ENCODE measurements at places on chromosomes 2 and 18.

DNA sequence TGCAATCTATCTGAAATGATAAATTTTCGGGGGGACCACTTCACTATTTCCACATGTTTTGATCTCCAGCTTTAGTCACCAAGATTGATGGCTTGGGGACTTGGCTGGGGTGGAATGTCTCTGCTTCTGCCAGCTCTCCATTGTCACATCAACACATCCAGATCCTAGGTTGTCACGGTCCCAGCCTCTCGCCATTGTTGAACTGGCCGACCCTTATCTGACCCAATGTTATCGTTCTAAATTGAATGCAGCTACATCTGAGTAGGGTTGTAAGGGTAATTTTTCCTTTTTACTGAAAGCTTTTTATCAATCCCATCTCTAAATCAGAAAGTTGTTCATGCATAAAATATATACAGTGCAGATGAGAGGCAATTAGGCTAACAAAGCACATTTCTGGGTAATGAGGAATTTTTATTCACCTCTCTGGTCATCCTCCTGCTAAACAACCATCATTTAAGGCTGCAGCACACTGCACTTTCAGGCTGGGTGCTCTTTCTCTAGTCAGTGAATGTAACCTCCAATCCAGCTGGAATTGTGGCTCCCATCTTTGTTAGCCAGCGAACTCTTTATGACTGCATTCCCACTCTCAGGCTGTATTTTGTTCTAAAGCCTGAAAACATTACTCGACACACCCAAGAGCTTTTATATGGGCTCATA is 128.2 kb downstream of the COL4A4 start:
- no peak for DNase-seq

DNA sequence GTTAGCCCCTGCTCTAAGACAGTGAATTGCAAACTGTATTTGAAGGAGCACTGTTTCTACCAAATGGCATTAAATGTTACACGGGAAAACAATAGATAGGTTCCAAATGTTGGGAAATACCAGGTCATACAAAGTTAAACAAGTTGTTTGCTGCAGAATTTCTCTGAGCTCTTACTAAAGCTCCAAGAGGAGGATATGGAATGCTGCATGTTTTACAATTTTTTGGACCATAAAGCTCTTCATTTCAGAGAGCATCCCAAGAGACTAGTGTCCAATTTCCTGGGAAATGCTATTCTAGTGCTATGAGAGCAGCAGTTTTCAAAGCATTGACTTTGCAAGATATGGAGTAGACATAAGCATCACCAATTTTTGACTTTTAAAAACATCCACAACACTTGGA is 155.6 kb upstream of the CCDC68 start:
- DNase-seq: no peak

- no peak for DNase-seq
Measured at GRCh38 chr18:45958730-45959129, 8.4 kb downstream of the EPG5 start.

GRCh38 chr2:162994718-162995117 is 156.2 kb upstream of the KCNH7 start:
- DNase-seq: no peak

DNA sequence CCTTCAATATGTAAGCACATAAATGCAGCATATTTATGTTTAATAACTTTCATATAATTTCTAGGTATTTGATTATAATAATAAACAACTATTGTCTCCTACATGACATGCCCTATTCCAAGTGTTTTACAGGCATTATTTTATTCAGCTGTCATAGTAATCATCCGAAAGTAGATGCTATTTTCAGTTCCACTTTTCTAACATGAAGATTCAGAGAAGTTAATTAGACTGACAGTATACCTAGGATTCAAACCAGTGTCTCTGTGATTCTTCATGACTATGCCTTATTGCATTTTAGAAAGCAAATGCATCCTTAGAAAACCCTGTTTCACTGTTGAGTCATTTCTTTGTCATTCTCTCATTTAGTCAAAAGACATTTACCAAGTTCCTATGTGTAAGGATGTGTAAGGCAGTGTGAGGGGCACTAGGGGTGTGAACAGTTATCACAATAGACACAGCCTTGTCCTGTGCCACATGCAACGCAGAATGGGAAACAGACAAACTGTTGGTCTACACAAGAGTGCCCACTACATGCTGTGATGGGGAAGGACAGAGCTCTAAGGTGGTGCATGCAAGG is 79.8 kb downstream of the DTNA start:
- no peak for DNase-seq

DNA sequence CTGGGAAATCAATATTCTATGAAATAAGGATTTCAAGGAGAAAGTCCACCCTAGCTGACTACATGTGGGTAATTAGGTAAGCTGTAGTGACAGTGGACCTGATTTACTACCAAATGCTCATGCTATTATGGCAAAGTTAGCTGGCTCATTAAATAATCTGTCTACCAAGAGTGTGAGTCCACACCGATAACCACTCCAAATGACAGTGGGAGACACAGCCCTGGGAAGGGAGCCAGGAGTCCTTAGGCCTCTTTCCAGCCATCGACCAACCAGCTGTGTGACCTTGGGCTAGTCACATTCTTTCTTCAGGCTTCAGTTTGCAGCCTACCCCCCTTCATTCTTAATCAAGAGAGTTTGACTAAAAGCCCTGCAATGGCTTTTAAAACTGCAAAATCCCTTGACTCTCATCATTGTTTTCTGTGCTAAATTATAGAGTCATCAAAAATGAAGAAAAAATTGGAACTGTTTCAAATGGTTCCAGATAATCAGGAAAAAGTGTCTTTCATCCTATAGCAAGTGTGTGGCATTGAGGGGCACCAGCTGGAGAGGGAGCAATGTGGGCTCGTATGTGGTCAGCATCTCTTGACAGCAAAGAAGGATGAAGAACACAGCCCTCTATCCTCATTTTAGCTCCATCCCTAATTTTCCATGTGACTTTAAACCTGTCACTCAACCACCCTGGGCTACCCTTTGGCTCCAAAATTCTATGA is 45.6 kb upstream of the SLC14A2 start:
- DNase-seq: no peak

- no peak for DNase-seq
Measured at GRCh38 chr18:58856881-58857280, 7.8 kb upstream of the ZNF532 start.

DNA sequence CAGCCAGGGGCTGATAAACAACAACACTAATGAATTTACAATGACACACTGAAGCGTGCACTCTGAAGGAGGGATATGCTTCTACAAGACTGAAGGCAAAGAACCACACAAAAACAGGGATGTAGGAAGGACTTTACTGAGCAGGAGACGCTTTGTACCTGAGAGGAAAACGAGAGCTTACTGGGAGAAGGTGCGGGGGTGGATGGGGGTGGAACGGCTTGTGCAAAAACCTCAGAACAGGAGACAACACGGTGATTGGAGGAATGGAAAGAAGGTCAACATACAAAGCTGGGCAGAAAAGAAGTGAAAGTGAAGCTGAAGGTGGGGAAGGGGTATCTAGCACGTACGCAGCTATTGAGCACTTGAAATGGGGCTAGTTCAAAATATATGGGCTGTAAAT is 93.1 kb downstream of the SLC8A1 start:
- DNase-seq: no peak

- DNase-seq: no peak
Measured at GRCh38 chr2:84187258-84187657, 271.8 kb downstream of the SUCLG1 start.

GRCh38 chr2:69255760-69256159 is 131.3 kb downstream of the GFPT1 start:
- no peak for DNase-seq

- no peak for DNase-seq
Measured at GRCh38 chr2:25977768-25978167, 4.5 kb downstream of the KIF3C start.

- DNase-seq: no peak
Measured at GRCh38 chr18:48813833-48814489, 136.8 kb downstream of the SMAD7 start.

DNA sequence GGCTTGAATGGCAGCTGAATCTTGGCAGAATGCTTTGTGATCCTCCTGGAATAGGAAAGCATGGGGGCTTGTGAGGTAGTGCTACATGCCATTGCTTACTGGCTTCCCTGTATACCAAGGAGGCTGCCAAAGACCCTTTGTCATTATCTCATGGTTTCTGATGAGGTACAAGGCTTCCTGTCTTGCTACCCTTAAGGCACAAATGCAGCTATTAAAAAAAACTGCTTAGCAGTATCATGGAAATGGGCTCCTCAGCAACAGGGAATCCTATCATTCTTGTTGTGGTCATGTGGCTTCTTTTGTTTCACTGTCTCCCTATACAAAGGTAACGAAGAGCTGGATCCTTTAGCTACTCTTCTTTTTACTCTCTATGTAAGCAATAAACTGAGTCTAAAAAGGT is 6.6 kb upstream of the KANSL1L start:
- no peak for DNase-seq

- DNase-seq: no peak
Measured at GRCh38 chr2:72921088-72921851, 4.0 kb downstream of the EMX1 start.

- DNase-seq: no peak
Measured at GRCh38 chr2:160168878-160169277, 31.2 kb downstream of the ITGB6 start.

DNA sequence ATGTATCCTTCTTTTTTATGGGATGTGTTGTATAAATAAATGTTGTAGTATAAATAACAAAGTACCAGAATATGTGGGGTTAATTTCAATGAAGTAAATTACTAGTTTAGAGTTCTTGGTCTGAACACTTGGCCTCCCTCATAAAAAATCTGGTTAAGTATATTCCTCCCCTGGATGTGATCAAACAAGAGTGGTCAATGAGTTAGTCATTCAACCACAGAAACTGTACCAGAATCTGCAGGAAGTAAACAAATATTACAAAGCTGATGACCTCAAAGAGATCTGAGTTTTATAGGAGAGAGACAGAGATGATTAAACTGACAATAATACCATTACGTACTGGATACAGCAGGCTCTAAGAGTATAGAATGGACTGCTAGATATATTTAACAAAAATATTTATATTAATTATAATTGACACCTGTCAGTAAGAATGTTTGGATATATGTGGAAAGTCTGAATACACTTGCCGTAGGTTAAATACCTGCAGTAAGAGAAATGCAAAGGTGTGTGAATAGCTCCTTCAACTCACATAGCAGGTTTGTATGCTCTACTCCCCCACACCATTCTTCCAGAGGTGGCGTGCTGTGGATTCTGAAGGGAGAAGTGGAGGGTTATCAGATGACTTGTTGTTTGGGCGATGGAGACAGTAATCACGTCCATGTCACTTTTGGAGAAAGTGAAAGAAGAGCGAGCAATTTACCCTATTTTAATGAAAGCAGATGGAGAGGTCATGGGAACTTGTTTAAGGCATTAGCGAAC is 108.3 kb upstream of the LRATD1 start:
- DNase-seq: no peak

- DNase-seq: no peak
Measured at GRCh38 chr2:153939124-153939796, 67.5 kb downstream of the GALNT13 start.

GRCh38 chr2:181673173-181673572 is 7.1 kb downstream of the NEUROD1 start:
- DNase-seq: no peak

- peak; percentile 100 for DNase-seq
Measured at GRCh38 chr2:69914164-69914949, 552 bp upstream of the MXD1 start.

DNA sequence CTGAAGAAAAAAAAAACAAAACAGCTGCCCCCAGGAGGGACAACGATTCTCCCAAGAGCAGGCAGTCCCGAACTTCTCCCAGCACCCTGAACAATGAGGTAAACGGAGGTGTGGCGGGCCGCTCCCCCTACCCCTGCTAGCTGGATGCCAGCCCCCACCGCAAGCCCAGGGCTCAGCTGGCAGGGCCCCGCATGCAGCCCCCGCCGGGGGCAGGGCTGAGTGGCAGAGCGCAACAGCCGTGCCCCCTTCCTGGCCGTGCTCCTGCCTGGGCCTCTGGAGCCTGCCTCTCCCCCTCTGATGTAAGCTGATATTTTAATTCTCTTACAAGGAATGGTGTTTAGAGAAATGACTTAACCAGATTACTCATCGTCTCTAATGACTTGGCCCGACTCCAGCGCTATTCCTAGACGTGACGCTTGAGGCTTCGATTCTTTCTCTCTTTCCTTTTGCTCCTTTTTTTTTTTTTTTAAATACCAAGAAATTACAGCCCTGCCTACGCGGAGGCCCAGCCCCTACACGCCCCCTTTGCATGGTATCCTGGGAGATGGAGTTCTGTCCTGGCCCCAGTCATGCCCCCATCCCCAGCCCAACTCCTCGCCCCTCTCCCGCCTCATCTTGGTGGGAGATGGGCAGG is 4.6 kb upstream of the ARID5A start:
- peak; percentile 94 for DNase-seq

- no peak for DNase-seq
Measured at GRCh38 chr2:105329197-105329554, 359 bp downstream of the TGFBRAP1 start.

GRCh38 chr18:63087421-63088230 is 231.9 kb downstream of the BCL2 start:
- no peak for DNase-seq

DNA sequence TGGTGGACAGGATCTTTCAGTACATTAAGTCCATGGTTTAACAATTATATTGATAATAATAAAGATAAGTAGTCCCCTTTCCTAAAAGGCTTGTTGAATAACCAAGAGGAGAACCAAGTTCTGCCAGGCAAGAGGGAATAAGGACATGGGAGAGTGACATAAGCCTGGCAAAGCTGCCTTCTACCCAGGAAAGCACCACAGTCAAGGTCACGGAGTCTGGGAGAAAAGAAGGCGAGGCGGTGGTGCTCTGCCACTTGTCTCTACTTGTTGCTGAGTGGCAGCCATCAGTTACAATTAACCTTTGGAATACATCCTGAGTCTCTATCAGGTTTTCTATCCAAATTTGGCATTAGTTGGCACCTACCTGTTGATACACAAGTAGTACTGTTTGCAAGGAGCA is 101.7 kb upstream of the GATA6 start:
- DNase-seq: no peak

Measured in Kasumi-1 (cell line).